ENCODE measurements at places on chromosomes 3 and 15.
A peak's percentile ranks its signal among the peaks of the same experiment; 100 is the strongest.

DNA sequence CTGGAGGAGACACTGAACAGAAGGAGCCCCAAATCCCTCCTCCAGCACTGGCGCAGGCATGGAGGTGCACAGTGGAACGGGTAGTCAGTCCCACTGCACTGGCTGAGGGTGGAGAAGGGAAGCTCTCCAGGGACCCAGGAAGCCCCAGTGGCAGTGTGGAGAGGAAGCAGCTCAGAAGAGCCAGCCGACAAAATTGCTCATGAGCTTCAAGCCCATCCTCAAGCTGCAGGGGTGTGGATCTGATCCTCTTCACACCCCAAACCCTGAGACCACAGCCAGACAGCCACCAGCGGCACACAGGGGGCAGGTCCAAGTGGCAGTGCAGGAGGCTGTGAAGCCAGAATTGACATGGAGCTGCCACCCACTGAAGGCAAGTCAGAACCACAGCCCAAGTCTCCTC, 32.1 kb downstream of the CYFIP1 start:
- DNase-seq, result no peak

GRCh38 chr15:27214032-27214431, 243.1 kb downstream of the GABRG3 start:
- no peak for DNase-seq

DNA sequence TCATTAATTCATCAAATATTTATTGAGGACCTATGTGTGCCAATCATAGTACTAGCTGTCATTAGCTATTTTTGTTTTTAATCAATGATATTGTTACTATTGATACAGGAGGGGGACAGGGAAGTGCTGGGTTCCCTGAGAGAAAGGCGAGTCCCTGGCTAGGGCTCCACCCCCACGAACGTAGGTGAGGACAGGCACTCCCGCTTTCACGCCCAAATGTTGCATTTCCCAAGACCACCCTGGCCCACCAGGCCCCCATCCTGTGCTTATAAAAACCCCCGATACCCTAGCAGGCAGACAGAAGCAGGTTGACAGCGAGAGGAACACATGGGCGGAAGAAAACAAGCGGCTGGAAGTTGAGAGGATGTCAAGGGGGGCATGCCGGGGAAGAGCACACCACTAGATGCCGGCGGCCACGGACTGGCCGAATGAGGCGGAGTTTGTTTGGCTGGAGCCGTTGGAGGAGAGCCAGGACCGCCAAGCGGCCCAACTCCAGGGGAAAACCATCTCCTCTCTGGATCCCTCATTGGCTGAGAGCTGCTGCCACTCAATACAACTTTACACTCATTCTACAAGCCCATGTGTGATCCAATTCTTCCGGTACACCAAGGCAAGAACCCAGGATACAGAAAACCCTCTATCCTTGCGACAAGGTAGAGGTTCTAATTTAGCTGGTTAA, 798.7 kb upstream of the SEMA6D start:
- no peak for DNase-seq

DNA sequence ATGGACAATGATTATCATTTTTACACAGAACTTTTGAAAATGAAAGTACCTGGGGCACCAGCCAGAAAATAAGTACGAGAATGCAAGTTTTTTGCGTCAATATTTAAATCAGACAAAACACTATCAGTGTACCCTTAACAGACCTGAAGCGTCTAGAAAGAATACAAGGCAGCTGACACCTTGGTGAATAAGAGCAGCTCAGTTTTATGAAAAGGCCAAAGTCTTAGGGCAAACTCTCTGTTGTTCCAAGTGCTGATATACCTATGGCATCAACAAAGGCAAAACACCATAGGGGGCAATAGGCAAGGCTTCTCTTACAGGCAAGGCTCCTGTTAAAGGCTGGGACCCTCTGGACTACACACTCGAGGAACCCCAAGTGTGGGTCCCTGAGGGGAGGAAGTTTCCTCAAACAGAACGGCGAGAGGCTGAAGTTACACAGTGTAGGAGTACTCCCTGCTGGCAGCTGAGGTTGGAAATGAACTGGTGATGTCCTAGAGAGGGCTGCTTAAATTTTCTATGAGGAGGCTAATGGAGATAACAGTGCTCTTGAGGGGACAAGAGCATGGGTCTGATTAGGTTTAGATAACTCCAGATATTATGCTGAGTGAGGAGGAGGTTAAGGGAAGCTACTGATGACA, 291.0 kb downstream of the TIGIT start:
- DNase-seq, result no peak

- DNase-seq, result no peak
Measured at GRCh38 chr3:12947504-12948369, 106.4 kb upstream of the RPL32 start.

DNA sequence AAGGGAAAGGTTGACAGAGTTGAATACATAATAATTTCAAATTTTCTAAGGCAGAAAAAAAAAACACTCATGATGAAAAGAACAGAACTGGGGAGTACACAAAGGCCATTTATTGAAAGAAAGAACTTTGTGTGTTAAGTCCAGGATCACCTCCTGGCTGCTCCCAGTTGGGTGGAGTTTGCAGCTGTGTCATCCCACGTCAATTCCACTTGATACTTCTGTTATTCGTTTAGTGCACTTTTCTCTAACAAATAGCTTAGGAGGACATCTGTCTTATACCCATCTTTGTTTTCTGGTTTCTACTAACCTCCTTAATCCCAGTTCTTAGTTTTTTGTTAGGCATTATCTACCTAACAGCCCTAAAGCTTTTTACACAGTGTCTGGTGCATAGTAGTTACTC, 44.7 kb downstream of the SGO1 start:
- no peak for DNase-seq

DNA sequence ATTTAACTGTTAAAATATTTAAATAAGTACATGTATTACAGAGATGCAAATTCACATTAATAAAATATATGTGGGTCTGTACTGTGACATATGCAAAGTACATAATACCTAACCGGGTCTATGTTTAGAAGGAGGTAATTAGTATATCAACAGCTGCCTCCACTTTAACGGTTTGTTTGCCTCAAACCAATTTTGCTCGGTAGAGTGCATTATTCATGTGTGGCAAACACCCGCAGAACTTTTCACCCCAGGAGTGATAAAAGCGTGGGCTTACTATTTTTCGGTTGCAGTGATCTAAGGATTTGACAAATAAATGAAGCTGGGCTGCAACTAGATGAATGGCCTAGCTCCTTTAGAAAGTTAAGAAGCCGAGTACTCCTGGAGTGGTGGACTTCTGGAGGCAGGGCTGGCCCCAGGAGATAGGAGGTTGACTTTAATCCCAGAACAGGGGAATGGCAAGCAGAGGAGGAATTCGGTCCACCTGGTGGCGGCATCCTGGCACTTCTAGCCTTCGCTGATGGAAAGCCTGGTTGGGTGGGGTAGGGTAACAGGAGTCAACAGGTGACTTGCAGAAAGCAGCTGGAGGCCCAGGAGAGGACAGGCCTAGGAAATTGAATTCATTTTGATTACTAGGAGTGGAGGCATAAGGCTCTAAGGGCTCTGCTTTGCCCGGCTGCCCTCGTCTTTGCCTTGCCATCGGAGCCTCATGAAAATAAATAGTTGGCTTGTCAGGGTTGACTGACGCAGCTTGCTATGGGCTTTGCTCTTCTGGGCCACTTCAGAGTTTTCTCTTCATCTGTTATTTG, 2.4 kb downstream of the SLCO3A1 start:
- no peak for DNase-seq

GRCh38 chr3:149152420-149152819, 23.0 kb downstream of the HPS3 start:
- peak; percentile 4 for DNase-seq
